ENCODE measurements at places on chromosomes 16 and 17.

GRCh38 chr17:32772453-32773025 is 104.4 kb downstream of the MYO1D start:
- no peak for DNase-seq

DNA sequence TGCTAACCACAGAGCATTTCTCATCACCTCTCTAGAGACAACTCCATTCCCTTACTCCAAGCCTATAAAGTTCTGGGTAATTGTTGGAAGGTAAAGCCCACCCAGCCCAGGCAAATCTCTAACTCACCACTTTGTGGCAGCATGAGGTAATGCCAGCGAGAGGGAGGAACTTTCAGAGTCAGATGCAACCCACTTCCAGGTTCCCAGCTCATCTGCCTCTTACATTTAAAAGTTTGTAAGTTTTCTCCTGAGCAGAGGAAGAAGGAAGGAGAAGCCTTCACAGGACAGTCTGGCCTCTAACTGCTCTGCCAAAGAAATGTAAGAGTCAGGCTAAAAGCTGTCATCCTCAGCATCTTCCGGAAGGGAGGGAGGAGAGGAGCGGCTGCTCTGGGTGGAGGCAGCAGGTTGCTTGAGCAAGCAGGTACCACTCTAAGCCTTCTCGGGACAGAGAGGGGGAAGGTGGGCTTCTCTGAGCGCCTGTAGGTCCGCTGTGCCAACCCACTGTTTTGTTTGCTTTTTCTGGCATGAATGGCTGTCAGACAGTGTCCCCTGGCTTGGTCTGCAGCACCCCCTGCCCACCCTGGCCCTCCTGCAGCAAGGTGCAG is 1.0 kb downstream of the ZNF319 start:
- DNase-seq: no peak

DNA sequence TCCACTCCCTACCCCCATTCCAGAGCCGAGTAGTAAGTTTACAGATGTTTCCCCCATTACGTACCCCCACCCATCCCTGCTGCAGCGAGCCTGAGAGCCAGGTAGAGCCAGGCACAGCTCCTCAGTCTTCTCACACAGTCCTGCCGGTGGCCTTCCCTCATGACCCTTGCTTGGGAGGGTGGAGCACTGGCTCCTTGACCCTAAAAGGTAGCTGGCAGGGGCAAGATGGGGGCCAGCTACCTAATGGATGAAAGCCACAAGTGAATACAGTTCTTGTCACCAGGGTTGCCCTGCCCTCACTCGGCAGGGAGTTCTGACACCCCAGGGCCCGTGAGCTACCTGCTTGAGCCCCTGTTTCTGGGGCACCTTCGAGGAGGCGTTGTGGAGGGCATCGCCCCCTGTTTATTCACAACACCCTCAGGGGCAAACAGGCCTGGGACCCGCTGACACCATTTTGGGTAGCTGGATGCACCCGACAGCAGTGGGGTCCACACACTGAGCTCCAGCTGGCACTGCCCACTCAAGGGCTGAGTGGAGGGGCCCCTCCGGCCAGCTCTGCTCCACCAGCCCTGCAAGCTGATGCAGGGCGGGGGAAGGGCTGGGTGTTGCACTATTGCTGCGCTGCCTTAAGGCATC is 22.2 kb downstream of the ADAM11 start:
- DNase-seq: no peak

GRCh38 chr17:82939621-82940135 is 99.9 kb upstream of the ZNF750 start:
- no peak for DNase-seq

DNA sequence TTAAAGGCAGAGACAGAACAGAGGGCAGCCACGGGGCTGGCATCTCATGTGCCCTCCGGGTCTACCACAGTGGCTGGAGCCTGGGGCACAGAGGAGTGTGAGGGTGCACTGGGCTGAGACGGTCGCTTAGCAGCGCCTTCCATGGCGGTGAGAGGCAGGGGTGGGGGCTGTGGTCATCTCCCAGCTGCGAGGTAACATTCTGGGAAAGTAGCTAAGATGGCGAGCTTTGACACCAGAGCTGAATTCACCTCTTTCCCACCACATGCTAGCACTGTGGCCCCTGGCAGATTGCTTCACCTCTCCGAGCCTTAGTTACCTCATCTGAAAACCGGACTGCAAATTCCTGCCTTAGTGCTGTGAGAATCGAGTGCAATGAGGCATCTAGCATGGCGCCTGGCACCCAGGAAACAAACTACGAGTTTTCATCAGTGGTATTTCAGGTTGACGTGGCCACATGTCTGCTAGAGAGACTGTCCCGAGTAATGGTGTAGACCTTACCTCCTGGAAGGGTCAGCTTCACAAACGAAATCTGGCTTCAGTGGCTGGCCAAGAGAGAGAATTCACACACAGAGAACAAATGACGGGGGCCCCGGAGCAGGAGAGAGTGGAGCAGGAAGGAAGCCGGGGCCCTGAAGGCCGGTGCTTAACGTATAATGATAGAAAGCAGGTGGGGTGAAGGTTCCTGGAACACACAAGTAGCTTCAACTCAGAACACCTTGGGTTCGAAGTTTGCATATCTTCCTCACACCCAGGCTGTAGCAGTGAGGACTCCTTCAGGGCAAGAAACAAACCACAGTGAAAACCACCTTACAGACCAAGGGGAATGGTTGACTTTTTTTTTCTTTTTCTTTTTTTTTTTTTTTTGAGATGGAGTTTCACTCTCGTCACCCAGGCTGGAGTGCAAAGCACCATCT is 63.9 kb upstream of the RPH3AL start:
- DNase-seq: no peak

- DNase-seq: peak; percentile 32
Measured at GRCh38 chr17:69358688-69359596, 32.0 kb upstream of the ABCA5 start.

DNA sequence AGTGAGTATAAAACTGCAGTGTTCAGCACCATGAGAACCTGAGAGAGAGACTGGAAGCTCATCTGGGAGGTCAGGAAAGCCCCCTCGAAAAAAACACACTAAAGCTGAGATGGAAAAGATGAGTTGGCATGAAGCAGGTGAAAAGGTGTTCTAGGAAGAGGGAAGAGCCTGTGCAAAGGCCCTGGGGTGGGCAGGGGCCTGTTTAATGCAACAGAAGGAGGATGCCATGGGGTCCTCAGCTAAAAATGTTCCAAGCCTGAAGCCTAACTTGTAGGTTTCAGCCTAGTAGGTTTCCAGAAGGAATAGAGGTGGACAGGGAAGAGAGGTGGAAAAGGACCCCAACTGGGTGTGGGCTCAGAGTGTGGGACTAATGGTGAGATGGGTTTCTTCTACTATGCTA is 242.3 kb upstream of the ZFHX3 start:
- DNase-seq: no peak

DNA sequence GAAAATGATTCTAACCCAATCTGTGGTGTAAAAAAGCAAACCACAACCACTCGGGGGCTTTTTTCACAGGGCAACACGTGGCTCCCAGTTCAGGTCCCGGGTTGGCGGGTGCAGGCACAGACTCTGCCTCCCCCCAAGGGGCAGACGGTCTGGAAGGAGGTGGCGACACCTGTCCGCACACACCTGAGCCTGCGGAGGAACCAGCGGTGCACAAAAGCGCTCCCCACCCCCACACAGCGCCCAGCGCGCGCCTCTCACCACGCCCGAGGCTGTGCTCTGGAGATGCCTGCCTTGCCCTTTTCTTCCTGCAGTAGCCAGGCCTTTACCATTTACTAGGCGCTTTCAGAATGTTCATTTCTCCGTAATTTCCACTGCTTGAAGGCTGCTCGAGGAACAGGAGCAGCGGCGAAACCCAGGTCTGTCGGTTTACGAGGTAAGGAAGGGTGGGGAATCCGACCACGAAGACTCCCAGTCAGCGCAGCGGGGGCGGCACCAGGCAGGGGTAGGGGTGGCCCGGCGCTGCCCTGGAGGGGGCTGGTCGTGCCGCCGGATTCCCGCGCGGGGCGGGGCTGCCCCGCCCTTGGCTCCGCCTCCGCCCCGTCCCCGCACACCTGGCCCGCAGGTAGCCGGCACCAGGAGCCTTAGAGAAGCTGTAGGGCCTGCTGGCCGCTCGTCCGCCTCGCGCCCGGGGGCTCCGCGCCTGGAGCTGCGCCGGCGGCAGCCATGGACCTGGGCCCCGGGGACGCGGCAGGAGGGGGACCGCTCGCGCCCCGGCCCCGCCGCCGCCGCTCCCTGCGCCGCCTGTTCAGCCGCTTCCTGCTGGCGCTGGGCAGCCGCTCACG is at the start of gene USP43:
USP43 (plus strand) TSS at position 608 of the 842 bp plus-strand sequence; CDS start at position 724, 116 bp downstream.
- peak; percentile 48 for DNase-seq

GRCh38 chr16:57374067-57374534 is 1.8 kb downstream of the CX3CL1 start:
- peak; percentile 53 for DNase-seq

DNA sequence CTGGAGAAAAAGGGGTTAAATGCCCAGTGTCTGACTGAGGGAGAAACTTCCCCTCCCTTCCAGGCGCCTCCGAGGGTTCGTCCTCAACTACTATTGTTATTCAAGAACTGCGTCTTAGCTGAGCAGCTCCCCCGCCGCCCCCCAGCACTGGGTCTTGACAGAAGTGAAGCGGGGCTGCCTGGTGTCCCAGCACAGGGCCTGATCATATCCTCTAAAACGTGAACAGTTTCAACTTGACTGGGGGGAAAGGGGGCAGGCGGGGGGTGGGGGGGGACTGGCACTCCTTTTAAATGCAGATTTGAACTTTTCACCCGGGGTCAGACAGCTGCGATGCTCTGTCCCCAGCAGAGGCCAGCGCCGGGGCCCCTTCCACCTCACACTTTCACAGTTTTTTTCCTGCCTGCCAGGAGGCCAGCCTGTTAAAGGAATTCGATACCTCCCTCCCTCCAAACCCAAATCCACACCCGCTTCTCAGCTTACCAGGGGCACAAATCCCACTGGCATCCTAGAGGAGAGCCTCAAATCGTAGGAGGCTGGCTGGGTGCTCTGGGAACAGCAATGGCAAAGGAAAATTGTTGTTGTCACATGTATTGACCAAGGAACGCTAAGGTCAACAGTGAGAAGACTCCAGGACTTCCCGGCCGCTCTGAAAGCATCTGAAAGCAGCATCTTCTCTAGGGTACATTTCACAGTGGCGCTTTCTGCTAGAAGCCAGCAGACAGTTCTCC is 14.5 kb downstream of the ZFHX3 start:
- no peak for DNase-seq

DNA sequence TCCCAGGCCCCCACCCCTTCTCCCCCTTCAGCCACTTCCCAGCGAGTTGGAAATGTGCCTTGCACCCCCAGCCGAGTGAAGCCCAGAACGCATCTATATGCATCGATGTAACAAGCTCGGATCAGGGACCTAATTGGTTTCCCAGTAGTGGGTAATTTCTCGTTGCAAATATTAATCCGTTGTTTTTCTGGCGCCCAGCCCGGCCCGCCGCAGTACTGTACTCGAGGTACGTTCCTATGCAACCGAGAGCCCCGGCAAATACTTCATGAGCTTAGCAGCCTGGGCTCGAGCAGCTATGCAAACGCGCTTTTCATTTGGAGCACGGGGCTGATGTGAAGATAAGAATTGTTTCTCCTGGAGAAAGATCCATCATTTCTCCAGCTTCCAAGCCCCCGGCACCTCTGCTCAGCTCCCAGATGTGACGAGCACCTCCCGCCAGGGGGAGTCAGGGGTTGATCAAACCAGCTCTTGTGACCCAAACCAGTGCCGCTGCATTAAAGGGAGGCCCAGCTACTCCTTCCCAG is 229.8 kb downstream of the KATNIP start:
- DNase-seq: no peak

DNA sequence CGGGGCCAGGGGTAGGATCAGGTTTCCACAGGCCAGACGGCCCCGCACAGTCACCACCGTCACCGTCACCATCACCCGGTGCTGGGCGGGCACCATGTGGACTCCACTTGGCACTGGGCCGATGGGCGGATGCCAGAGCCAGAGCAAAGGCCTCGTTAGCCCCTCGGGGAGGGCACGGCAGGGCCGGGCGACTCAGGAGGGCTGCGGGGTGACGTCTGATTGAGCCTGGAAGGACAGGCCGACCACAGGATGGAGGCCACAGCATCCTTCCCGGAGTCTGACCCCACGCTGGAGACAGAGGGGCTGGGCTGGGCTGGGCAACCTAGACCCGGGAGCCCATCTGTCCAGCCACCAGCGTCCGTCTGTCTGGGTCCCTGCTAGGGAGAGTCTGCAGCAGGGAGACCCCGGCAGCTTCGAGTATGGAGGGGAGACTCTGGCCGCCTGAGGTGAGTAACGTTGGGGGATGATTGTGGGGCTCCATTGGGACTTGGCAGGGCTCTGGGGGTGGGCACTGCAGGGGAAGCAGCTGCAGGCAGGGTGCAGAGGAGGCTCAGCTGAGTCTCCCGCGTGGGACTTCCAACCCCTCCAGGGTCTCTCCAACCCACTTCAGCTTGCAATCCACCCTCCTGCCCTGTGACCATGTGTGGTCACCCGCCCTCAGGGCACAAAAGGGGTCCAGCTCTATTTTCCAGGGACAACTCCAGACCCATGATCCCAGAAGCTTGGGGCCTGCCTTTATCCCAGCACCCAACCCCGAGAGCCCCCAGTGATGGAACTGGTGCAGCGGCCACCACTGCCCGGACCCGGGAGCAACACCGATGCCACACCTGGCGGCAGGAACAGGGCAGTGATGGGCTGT is 22.6 kb downstream of the SLC25A10 start:
- no peak for DNase-seq
